ENCODE measurements at places on chromosomes 3 and 15.

GRCh38 chr15:98955961-98956723 lies 51.5 kb downstream of the PGPEP1L start:
- no peak for DNase-seq

- DNase-seq = no peak
Measured at GRCh38 chr3:180633722-180634121, 31.8 kb downstream of the TTC14 start.

- no peak for DNase-seq
Measured at GRCh38 chr3:19931180-19931692, 2.8 kb downstream of the EFHB start.

DNA sequence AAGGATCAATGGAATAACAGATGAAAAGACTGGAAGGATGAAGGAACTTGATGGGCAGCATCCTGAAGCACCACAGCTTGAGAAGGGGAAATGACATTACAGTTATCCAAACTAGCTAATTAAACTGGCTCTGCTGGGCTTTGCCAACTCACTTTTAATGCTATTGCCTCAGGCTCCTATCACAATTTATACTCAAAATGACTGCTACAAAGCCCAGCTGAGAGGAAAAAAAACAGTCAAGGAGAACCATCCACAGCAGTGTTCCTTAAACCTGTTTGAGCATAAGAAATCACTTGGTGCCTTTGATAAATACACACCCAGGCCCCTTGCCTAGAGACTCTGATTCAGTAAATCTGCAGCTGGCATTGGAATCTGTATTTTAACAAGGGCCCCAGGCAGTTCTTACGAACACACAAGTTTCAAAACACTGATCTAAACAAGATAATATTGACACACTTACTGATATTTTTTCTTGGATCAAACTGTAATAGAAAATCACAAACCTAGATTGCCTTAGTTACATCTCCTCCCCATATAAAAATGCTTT lies 85.8 kb downstream of the MB21D2 start:
- no peak for DNase-seq

DNA sequence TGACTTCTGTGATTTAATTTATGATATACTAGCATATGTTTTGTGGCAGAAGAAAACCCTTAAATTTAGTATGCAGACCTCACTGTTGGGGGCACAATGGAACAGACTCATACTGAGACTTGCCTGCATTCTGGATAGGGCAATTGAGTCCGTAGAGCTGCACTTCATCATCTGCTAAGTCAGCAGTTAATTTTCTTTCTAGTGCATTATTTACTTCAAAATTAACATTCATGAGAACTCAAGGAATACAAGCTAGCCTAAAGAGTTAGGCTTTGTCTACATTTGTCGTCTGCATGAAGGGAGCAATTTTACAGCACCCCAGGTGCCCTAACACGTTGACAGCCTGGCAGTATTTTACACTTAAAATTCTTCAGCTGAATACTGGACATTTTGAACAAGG lies 345.5 kb downstream of the CHL1 start:
- DNase-seq = no peak

DNA sequence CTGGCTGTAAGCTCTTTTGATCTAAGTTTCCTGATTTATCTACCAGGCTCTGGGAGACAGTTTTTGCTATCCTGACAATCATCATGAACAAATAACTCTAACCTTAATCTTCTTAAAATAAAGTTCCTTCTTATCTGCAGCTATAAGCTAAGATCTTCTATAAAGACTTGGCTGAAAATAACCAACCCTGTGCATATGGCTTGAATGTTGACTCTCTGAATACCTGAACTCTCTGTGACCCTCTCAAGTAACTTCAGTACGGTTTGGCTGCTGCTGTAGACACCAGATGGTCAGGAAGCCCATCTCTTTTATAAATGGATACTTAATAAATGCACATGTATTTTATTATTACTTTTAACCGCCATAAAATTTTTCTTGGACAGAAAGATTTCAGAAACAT lies 412.4 kb upstream of the CBLB start:
- DNase-seq = no peak

DNA sequence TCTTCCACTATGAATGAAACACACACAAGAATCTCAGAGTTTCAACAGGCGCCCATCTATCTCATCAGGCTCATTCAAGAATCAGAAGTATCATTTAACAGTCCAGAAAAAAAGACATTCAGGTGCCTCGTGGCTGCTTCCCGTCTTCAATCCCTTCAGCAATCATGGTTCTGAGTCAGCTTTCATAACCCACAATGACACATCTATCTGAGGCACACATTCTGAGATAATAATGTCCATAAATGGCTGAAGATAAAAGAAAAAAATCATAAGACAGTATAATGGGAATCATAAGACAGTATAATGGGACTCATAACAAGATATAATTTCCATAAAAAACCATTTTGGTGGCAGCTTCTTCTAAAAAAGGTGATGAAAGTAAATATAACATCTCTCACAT lies 52.4 kb downstream of the TNIK start:
- DNase-seq = no peak

- DNase-seq = no peak
Measured at GRCh38 chr15:78391781-78392180, 46.2 kb upstream of the IREB2 start.

- no peak for DNase-seq
Measured at GRCh38 chr3:66997560-66998112, 471 bp upstream of the KBTBD8 start.

GRCh38 chr15:48781481-48782081 lies 29.3 kb downstream of the CEP152 start:
- DNase-seq = no peak

DNA sequence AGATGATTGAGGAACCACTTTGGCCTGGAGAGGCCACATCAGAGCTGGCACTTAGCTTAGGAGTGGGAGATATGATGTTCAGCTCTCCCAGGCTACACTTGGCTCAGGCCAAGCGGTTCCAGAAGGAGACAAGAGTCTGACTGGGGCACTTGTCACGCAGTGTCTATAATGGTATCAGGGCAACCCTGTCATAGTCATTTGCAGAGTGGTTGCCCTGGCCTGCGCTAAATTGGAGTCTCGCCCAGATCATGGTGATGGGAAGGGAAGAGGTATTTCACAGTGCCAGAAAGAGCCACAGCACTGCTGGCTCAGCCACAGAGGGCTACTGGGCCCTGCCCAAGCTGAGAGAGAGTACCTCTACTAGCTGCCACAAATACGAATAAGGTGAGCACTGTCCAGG lies 186.9 kb upstream of the CRBN start:
- DNase-seq = no peak

- no peak for DNase-seq
Measured at GRCh38 chr3:55571913-55572312, 84.8 kb upstream of the WNT5A start.

- no peak for DNase-seq
Measured at GRCh38 chr3:25962255-25962654, 172.4 kb downstream of the OXSM start.

DNA sequence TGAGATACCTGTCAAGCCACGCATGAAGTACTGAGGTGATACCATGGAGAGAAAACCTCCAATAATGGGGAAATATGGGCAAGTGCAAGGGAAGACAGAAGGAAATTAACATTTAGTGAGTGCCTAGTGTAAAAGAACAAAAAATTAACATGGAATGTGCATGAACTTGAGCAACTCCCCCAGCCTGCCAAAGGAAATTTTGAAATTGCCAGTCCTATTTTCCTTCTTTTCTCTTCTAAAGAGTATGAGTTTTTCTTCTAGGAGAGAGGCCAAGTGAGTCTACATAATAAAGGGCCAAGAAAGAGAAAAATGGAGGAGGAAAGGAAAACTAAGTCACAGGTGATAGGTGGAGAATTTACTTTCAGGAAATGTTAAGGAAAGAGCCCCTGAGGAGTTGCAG lies 602.4 kb upstream of the MDFIC2 start:
- DNase-seq = no peak

DNA sequence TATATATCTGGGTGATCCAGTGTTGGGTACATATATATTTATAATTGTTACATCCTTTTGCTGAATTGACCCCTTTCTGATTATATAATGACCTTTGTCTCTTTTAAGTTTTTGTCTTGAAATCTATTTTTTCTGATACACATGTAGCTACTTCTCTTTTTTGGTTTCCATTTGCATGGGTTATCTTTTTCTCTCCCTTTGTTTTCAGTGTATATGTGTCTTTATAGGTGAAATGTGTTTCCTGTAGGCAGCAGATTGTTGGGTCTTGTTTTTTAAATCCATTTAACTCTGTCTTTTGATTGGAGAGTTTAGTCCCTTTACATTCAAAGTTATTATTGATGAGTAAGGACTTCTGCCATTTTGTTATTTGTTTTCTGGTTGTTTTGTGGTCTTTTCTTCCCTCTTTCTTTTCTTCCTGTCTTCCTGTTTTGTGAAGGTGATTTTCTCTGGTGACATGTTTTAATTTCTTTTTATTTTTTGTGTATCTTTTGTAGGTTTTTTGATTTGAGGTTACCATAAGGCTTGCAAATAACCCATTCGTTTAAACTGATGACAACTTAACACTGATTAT lies 56.8 kb downstream of the STARD9 start:
- DNase-seq = no peak

DNA sequence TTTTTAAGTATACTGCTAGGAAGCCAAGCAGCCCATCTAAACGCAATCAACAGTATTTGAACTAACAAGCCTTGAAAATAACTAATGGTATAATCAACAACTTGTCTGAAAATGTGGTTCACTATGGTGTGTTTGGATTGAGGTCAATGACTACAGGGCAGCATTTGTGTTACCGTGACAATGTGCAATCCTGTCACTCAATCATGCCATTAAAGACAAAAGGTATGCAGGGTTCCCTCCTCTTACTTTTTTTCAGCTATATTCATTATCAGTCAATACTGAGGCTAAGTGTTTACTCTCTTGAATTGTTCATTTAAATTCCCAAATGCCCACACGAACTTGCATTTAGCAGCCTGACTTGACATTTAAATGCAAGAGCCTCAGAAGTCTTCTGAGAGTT lies 1099.3 kb upstream of the EPHA6 start:
- DNase-seq = no peak

DNA sequence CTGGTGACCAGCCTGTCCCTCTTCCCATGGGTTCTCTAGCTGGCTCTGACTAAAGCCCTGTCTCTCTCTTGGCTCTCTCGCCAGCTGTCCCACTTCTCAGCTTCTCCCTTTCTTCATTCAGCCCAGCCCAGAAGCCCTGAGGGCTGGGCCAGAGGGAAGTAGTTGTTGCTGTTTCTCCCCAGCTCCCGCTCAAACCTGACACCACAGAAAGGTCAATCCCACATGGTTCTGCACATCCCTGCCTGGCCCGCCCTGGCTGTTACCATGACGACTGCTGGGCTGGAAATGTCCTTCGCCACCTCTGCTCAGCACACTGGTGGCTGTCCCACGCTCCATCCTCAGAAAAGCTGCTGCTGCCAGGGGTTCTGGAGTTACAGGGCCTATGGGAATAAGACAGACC lies 25.9 kb downstream of the CCDC32 start:
- no peak for DNase-seq

GRCh38 chr15:31405200-31405920 lies 78.7 kb downstream of the KLF13 start:
- DNase-seq = no peak

GRCh38 chr3:187145149-187145895 lies 6.0 kb upstream of the RPL39L start:
- DNase-seq = no peak

DNA sequence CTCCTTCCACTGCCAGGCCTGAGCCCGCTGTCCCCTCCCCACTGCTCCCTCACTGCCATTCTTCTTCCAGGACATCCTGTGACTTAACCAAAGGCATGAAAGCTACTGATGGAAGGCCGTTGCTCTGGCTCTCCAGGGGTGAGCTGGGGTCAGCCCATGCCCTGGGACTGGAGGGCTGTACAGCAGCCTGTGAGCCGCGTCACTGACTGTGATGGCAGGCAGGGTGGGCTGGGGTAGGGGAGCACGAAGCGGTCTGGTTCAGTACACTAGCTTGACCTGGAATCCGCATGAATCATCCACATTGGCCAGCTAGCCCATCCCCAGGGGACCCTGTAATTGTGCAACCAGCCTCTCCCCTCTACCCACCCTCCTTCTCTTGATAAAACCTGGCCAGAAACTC lies 30.8 kb downstream of the CORO2B start:
- DNase-seq = no peak

DNA sequence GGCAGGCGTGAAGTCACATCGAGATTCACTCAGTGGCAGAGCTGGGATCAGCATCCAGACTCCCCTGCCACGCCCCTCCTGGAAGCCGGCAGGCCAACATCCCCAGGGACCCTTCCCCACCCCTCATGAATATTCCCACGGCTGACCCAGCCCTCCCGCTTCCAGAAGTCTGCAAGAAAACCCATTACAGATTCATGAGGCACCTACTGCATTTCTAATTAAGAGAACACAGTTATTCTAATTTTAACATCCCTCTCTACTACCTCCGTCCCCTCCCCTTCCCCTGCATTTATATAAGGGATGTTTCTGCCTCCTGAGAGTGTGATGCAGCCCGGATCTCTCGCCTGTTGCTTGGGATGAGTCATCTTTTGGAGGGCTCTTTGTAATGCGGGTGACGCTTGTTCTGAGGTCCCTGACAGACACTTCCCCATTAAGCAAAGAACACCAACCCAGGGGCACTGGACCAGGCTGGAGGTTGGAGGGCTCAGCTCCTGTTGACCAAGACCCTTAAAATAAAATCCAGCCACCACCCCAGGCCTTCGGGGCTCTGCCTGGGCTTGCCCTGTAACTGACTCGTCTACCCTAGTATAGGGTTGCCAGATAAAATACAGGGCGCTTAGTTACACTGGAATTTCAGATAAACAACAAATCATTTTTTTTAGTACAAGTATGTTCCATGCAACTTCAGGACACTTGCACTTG lies 118.7 kb downstream of the NUP210 start:
- DNase-seq = no peak

DNA sequence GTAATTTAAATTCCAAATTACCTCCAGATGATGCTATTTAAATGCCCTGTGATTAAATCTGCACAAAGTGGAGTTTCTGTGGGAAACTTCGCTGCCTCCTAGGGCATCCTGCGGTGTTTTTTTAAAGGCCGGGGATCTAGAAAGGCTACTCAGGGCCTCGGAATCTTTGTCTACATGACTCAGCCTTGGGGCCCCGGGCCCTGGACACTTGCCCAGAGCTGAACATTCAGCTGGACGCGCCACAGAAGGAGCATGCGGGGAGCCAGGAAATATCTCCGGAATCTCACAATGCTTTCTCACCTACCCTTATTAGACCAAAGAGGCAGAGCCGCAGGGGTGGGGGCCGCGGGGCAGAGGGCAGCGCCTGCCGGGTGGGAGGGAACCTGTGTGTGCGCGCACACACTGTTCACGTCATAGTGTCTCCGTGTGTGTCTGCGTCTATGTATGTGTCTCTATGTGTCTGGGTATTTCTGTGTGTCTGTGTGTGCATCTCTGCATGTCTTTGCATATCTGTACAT lies 145.5 kb upstream of the TPM1 start:
- DNase-seq = no peak

GRCh38 chr15:69468241-69469121 lies 15.9 kb downstream of the RPLP1 start:
- DNase-seq = peak; percentile 80

- DNase-seq = no peak
Measured at GRCh38 chr3:61236556-61236955, 14.7 kb downstream of the FHIT start.

GRCh38 chr3:31277582-31277981 lies 255.1 kb upstream of the STT3B start:
- DNase-seq = no peak

All from T-helper 1 cell (primary cell).